ENCODE measurements at places on chromosomes 12 and 14.

- DNase-seq, result no peak
These were observed 148.6 kb downstream of the CALM1 start for GRCh38 chr14:90545382-90545781.

GRCh38 chr14:103782376-103782775, 65.0 kb downstream of the PPP1R13B start:
- DNase-seq, result no peak

DNA sequence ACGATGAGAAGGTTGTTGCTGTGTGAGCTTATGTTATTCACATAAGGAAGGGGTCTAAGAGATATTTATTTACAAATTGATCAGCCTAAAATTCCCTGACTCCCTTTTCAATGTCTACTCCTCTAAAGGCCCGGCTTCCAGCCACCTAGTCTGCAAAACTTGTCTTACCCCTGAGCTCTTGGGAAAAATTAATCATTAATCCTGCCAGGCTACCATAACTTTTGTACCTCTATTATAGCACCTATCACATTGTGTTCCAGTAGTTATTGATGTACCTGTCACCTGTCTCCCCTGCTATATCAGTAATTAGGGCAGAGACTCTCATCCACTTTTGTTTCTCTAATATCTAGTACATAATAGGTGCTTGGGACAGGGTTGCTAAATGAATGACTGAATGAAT, 29.3 kb upstream of the FRS2 start:
- no peak for DNase-seq

- DNase-seq, result no peak
These were observed 76.8 kb upstream of the WSCD2 start for GRCh38 chr12:108052260-108052659.

- DNase-seq, result no peak
These were observed 31.4 kb upstream of the ETV6 start for GRCh38 chr12:11618046-11618445.

GRCh38 chr14:23608454-23608853, 27.7 kb upstream of the DHRS2 start:
- no peak for DNase-seq

Measured in DMS153 (cell line).